CD4-positive, alpha-beta T cell treated with Interleukin-4 for 4 hours (primary cell): ENCODE measurements at places on chromosomes 13 and 19.
A peak's percentile ranks its signal among the peaks of the same experiment; 100 is the strongest.

GRCh38 chr13:64928696-64929499 is 2301.2 kb downstream of the PCDH9 start:
- no peak for DNase-seq

DNA sequence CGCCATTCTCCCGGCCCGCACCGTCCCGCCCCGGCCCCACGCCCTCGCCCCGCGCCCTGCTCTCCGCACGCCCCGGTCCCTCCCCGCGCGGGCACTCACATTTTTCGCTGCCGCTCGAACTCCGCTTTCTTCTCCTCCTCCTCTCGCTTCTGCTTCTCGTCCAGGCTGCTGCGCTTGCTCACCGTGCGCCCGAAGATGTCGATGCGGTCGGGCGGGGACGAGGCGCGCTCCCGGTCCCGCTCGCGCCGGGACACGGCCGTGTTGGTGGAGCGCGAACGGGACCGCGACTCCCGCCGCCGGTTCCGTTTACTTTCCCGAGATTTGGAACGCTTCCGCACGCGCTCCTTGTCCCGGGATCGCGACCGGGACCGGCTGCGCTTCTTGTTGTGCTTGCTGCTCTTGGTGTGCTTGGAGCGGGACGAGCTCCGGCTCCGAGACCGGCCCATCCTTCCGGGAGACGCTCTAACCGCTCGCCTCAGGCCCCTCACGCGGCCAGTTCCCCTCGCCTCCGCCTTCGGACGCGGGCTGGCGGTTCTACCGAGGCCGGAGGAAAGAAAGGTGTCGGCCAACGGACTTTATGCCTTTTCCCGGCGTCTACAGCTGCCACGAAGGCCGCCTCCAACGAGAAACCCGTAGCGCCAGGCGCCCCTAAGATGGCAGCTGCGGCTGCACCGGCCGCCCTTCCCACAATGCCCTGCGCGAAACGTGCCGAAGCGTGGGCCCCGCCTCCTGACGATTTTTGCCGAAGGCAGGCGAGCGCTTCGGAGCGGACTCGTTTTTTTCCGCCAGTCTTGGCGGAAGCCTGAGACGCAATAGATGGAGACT is at the start of gene ARGLU1:
Gene ARGLU1, minus strand, starts transcription at position 664 of the 825 bp plus-strand sequence. Its CDS starts 218 bp downstream, at position 446.
- DNase-seq: peak; percentile 93

DNA sequence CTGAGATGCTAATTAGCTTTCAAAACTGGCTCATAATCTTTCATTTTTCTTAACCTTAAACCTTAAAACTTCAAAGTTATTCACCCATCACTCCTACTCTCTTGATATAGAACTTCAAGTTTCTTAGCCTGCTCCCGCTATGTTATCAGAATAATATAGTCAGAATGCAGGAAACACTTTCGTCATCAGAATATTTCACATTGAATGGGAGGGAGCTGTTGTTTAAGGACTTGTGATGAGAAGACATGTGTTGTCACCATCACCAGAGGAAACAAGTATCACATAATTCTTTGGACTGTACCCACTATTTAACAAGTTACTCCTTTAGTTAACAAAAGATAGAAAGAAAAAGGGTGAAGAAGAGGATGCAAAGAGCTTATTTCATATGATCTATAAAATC is 65.0 kb upstream of the FNDC3A start:
- DNase-seq: no peak

- no peak for DNase-seq
Observed at GRCh38 chr19:35787227-35787799, 11.9 kb downstream of the ARHGAP33 start.

DNA sequence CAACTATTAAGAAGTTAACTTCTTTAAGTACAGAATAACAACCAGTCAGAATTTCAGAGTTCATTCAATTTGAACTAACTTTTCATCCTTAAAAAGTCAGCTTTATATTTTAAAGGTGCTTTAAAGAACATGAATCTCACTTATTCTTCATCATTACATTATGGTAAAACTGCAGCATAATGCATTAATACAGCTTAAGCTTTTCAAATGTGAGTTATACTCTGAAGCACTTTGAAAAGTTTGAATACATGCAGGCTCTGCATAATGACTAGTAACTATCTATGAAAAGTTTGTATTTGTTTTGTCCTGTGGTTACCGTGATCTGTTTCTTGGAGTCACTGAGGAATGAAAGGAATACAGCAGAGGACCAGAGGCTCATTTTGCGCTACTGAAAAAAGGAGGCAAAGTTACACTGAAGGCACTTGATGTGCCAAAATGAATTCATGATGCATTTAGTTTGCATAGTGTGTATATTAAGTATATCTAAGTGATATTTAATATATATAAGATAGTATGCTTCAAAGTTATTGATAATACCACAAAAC is 4.1 kb downstream of the PCDH17 start:
- no peak for DNase-seq
